Stimulated activated CD4-positive, alpha-beta T cell treated with anti-CD3 and anti-CD28 coated beads, Interleukin-1b, Interleukin-23, amount 100 ng/mL, for 1 hour (primary cell): ENCODE measurements at places on chromosomes 16 and 17.

DNA sequence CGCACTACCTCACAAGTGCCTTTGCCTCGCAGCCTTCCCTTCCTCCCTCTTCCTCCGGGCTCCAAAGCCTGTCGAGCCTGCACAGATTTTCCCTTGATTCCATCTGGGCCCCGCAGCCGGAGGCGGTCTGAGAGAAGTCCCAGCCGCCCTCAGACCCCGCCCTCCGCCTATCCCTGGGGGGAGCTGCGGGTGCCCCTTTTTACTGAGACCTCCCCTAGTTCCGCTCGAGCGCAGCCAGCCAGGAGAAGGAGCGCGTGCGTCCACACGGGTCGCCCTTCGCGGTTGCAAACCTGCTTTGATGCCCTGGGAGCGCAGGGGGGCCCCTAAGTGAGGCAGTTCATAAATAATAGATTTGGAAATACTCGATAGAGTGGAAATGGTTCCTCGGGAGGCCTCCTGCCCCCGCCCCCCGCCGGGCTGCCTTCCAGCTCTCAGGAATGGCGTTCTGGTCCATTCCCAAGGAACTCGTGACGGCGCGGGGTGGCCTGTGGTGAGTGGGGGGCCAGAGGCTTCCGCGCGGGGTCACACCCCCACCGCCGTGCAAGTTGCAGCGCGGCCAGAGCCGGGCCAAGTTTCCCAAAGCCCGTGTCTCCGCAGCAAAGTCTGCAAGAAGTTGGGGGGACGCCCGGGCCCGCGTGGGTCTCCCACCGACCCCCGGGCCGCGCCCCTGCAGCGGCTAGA lies 610 bp downstream of the C16orf74 start:
- DNase-seq, result no peak

DNA sequence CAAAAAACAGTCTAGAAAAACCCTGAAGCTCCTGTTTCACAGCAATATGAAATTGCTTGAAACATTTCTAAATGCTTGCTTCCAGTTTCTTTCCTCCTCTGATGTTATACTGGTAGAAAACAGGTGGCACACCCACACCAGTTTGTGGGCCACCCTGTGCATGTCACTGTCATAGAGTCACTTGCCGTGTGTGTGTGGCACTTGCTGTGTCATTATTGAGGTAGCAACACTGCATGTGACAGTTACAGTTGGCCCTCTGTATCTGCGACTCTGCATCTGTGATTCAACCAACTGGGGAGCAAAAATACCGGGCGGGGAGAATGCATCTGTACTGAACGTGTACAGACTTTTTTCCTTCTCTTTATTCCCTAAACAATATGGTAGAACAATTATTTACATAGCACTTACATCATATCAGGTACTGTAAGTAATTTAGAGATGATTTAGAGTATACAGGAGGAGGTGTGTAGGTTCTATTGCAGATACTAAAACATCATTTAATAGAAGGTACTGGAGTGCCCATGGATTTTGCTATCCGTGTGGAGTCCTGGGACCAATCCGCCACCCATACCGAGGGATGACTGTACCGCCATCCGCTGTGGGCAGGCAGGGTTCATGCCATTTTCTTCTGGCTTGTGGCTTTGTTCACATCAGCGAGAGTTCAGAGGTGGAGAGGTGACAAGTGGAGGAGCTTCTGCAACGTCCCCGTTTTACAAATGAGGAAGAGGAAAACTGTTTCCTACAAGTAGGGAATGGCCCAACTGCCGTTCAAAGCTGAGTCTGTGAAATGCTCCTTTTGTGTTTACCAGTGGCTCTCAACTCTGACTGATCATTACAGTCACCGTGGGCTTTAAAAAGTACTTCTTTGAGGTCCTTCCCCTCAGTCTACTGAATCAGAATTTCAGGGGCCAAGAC lies 373.7 kb downstream of the SNX29 start:
- DNase-seq, result no peak

GRCh38 chr17:80504686-80505413 lies 28.4 kb upstream of the NPTX1 start:
- no peak for DNase-seq

DNA sequence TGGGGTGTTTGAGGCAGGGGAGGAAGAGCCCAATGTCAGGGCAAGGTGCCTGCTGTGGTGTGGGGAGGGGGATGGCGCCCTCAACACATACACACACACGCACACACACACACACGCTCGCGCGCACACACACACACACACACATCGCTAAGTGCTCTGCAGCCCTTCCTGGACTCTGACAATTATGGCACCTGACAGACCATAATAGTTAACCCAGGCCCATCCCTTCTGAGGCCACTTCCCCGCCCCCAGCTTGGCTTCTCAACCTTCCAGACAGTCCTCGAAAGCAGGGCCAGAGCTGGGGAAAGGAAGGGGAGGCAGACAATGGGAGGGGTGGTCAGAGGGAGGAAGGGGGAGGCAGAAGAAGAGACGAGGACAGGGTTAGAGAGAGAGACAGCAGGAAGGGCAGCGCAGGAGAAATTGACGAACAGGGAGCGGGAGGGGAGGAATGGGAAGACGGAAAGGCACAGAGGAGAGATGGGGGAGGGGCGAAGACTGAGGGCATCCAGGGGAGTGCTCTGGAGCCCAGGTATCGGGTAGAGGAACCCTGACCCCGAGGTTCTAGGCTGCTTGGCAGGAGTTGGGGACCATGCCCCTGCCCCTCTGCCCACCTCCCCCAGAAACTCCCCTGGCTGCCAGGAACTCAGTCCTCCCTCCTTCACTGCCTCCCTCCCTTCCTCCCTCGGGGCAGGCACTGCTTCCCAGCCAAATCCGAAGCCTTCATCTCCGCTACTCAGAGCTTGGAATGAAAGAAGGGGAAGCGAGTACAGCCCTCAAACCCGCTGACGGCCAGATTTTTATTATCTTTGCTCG lies 4.0 kb downstream of the SRCIN1 start:
- DNase-seq, result no peak

DNA sequence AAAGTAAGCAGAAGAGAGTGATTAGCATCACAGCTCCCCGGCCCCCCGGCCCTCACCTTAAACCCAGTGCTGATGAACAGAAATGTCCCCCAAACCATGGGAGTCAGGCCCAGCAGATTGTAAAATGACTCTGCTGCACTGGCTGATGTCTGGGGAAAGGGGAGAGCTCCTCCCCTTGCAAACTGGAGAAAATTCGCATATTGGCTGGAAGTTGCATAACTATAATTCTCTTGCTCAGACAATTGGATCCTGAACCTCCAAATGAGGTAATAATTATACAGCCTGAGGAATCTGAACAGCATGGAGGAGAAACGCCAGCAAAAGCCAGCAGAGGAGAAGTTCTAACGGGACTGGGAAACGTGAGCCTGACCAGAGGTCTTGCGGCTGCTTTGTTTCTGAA lies 109.7 kb downstream of the C16orf95 start:
- no peak for DNase-seq

DNA sequence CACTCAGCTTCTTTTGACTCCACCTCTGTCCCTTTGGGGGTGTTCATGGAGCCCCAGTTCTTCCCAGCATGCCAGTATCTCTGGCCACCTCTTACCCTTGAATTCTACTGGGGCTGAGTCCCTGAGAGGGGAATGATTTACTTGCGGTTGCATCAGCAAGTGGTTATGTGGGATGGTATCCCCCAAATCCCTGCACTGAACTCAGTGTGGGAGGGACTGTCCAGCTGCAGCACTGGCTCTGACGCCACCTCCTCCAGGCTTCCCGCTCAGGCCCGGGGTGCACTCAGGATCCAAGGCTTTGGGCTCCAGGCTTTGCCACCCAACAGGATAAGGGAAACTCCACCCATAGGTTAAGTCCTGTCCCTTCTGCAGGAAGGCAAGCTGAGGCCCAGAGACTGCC lies 21.1 kb upstream of the BRD7 start:
- DNase-seq, result no peak

GRCh38 chr16:85690469-85691064 lies 1.8 kb upstream of the GINS2 start:
- no peak for DNase-seq

- DNase-seq, result no peak
Measured at GRCh38 chr16:24589997-24590396, 50.6 kb downstream of the RBBP6 start.

- DNase-seq, result no peak
Measured at GRCh38 chr16:84096447-84097005, 20.2 kb downstream of the MBTPS1 start.

GRCh38 chr17:64009571-64010402 lies 10.6 kb downstream of the ICAM2 start:
- no peak for DNase-seq

DNA sequence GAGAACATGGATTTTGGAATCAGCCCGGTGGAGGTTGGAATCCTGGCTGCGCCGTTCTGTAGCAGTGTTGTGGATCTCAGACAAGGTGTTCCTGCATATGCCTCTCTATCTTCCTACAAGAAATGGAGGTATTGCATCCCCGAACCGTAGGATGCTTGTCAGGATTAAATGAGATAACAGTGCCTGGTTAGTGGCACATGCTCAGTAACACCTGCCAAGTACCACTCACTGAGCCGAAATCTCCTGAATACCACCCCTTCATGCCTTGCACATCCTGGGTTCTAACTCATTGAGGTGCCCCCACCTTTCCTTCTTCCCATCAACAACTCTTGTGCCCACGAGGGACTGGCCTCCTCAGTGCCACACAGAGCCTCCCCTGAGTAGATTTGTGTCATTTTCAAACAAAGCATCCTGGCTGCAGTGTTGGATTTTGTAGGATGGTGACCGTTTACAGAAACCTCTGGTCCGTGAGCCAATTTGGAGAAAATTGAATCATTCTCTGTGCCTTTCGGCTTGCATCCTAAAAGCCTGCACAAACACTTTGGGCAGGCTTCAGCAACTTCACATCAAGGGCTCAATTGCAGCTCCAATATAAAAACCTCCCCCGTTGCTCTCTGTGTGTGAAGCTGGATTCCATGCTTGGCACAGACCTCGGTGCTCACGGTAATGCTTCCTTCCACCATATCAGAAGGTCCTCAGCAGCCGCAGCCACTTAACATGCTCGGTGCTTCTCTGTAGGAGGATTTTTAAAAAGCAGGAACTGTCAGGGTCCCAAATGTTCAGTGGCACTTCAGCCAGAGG lies 84.2 kb downstream of the WWOX start:
- DNase-seq, result no peak

DNA sequence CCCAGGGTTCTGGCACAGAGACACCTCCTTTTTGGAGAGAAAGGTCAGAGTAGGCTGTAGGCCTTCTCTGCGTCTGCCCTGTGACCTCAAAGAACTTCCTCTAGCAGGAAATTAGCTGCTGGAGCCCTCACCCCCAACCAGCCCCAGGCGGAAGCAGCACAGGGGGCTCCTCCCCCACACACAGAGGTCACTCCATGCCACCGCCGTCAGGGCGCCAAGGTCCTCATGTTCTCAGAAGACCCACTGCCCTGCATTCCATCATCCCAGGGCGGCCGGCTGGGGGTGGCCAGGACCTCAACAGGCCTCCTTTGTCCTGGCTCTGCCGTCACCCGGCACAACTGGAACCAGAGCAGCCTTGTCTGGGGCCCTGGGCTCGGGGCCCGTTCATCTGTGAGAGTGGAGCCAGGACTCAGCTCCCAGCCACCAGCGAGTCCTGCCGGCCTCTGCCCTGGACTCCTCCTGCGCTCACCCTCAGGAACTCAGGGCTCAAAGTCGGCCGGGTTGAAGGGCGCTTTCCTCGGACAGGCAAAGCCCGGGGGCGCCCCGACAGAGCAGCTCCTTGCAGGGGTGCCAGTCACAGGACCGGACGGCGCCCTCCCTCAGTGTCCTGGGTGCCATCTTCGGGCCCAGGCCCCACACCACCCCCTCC lies 1.2 kb downstream of the TMC6 start:
- no peak for DNase-seq

- no peak for DNase-seq
Measured at GRCh38 chr17:81140018-81140417, 25.3 kb upstream of the PVALEF start.

- no peak for DNase-seq
Measured at GRCh38 chr16:64280317-64280716, 841.5 kb downstream of the CDH11 start.

DNA sequence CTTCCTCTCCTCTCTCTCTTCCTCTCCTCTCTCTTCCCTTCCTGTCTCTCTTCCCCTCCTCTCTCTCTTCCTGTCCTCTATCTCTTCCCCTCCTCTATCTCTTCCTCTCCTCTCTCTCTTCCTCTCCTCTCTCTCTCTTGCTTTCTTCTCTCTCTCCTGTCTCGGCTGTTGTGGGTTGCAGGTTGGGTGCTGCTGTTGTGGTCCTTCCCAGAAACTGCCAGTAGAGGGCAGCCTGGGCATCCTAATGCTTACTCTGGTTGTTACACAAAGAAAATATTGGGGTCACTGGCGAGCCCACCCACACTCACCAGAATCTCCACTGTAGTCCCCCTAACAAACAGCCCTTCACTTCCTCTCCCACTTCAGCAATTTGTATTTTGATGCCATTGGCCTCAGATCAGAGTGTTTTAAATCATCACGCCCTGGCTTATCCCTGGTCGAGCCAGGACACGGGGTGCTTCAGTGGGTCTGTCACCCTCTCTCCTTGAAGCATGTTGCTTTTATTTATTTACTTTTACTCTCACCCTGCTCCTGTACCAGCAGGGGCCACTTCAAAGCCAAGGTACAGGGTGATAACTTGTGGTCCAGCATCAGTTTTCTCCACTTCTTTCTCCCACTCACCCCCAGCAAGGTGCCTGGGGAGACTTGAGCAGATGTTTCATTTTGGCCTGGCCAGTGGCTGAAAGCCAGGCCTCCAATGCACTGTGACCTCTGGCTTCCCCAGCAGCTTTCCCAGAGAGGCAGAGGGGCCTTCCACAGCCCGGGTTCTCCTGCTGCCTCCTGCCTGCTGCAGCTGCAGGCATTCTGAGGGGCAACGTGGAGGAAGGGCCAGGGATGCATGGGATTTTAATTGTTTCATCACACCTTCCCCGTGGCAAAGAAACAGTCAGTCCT lies 4.7 kb upstream of the MMP15 start:
- DNase-seq, result no peak

DNA sequence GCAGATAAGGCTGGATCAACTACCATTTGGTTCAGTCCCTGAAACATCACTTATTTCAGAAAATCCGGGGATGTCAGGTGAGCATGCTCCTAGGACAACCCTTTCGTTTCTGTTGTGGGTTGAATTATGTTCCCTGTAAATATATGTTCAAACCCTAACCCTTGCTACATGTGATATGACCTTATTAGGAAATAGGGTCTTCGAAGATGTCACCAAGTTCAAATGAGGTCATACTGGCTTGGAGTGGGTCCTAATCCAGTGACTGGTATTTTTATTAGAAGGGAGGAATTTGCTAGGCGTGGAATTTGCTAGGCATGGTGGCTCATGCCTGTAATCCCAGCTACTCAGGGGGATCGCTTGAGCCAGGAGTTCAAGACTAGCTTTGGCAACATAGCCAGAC lies 21.3 kb downstream of the SNX20 start:
- DNase-seq, result no peak

GRCh38 chr17:68381076-68381900 lies 76.0 kb downstream of the WIPI1 start:
- no peak for DNase-seq

GRCh38 chr17:8557176-8557806 lies 73.2 kb downstream of the MYH10 start:
- DNase-seq, result no peak

GRCh38 chr17:28879886-28880571 lies 17.5 kb downstream of the FLOT2 start:
- DNase-seq, result no peak
